ENCODE measurements at places on chromosomes 3 and 15.

DNA sequence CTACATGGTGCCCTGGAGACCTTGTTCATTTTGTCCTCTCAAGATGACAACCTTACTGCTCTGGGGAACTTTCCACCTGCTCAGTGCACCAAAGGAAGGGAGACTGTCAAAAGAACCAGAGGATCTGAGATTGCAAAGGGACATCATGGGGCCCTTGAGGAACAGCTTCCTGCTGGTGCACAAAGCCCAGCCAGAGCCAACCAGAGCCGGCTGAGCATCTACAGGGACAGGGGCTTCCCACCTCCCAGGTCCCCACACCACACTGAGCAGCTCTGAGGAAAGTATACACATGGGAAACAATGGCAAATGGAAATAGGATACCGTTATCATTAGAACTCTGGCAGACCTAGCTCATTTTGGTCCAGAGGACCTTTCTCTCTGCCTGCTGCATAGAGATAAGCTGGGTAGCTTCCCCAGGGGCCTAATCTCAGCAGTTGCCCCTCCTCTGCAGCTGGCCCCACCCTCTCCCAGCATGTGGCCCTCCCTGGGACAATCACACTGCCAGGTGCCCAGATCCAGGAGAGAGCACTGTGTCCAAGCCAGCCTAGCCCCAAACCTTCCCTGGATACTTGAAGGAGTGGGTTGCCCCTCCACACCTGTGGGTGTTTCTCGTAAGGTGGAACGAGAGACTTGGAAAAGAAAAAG, 123.4 kb upstream of the PRR20G start:
- DNase-seq, result peak; percentile 30

DNA sequence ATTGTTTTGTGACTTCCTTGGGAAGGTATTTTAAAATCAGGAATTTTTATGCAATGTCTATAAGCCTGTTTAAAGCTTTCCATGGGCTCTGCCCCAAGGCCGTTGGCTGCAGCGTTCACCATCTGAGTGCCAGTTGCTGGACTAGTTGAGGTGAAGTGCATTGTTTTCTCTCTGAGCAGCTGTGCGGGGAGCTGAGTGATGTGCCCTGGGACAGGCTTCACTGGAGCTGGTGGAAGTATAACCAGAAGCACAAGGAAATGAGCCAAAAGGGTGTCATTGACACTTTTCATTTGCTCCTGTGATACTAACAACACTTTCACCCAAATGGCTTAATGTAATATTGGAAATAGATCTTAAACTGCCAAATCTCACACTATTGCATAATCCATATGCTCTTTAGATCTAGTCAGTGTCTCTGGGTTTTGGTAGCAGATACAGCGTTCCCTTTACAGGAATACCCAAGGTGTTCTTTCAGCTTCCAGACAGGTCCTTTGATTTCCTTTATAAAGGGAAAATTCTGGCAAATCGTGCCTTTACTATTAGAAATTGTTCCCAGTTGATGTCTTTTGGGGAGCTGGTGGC, 29.2 kb downstream of the APH1B start:
- no peak for DNase-seq

DNA sequence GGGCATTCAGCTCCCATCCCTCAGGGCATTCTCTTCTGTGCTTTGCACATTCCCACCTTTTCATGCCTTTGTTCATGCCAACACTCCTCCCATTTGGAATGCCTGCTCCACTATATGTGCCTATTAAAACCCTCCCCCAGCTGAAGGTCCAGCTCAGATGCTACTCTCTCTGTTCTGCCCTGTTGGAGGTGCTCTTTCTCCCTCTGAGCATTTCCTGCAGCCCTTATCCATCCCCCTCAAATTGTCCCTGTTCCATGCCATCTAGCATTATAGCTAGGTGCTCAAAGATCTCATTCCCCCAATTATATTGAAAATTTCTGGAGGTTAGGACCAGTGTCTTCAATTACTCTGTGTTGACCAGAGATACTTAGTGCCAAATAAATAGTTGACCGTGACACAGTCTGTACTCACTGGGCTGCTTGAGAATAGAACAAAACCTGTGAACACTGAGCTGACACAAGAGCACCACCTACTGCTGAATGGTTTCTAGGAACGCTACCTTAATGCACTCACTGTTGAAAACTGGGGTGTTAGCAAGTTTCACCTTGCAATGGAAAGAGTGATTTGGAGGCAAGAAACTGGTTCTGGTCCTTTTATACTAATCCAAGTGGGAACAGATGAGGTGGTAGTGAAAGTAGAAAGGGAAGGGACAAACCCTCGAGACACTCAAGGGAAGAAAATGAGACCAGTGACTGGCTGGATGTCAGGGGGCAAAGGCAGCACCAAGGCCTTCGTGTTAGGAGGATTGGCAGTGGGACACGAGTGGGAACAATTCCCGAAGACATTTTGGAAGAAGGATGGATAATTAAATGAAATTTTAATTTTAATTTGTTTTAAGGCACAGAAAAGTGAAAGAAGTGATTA, 289.8 kb upstream of the ROPN1 start:
- no peak for DNase-seq

- no peak for DNase-seq
Measured at GRCh38 chr3:138642226-138642926, 33.8 kb downstream of the FAIM start.

DNA sequence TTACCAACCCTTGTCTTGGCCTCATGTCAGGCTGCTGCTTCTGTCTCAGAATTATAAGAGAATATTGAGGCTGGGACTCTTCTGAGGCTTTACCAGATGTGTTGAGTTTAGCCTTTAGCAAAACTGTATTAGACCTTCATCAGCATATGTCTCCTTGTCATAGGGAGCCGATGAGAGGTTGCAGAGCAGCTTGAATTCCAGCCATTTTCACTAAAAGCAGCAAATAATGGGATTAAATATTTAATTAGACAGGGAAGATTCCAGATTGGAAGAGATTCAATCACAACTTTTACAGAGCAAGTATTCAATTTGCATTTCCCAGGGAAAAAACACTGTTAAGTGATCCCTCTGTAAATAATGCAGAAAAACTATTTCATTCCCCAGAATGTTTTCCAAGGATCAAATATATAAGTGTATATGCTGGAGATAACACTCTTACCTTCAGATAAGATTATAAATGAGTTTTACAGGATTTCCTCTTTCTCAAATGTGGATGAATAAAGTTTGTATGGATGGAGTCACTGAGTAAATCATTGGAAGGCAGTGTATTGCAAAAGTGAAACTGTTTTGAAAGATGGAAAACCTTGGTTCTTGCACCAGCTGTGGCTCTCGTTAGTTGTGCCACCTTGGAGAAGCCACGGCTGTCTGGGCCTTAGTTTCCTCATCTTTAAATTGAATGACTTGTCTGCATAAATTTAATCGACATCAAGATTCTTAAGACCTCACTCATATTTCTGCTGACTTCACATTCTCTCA, 466.4 kb upstream of the SGO1 start:
- DNase-seq, result no peak

DNA sequence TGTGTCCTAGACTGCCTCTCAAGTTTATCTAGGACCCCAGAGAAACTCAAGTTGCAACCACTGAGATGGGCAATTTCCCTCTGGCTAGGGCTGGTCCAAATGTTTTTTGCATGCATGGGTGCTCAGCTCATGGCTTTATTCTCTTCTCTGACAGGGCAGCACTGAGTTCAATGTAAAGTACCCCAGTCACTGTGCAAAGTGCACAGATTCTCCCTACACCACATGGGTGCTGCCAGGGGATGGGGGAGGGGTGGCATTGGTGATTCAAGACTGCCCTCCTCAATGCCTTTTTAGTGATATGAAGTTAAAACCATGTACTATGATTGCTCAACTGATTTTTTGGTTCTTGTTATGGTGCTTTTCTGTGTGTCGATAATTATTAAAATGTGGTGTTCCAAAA, 14.8 kb upstream of the RAD51 start:
- DNase-seq, result no peak

- no peak for DNase-seq
Measured at GRCh38 chr3:99458013-99458412, 180.4 kb upstream of the COL8A1 start.

DNA sequence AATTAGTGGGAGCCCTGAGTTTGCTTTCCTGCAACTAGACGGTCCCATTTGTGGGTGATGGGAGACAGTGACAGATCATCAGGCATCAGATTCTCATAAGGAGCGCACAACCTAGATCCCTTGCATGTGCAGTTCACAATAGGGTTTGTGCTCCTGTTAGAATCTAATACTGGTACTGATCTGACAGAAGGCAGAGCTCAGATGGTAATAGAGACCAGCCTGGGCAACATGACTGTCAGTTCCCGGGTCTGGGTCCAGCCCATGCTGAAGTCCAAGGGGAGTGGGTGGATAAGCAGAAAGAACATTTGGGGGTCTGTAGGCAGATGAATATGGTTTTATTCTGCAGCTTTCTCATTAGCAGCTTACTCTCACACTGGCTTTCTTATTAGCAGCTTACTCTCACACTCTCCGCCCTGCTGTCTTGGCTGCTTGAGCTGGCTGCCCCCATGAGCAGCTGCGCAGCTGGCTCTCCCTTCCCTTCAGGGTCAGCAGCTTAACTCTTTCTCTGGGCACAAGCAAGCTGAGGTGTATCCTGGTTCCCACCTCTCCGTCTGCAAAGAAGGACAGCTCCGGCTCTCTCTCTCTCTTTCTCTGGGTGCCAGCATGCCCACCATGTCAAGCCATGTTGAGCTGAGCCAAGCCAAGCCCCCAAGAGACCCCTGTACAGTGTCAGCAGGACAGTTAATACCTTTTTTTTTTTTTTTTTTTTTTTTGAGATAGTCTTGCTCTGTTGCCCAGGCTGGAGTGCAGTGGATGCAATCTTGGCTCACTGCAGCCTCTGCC, 46.5 kb downstream of the KLHDC8B start:
- no peak for DNase-seq

- no peak for DNase-seq
Measured at GRCh38 chr15:77495838-77496596, 75.3 kb downstream of the HMG20A start.

DNA sequence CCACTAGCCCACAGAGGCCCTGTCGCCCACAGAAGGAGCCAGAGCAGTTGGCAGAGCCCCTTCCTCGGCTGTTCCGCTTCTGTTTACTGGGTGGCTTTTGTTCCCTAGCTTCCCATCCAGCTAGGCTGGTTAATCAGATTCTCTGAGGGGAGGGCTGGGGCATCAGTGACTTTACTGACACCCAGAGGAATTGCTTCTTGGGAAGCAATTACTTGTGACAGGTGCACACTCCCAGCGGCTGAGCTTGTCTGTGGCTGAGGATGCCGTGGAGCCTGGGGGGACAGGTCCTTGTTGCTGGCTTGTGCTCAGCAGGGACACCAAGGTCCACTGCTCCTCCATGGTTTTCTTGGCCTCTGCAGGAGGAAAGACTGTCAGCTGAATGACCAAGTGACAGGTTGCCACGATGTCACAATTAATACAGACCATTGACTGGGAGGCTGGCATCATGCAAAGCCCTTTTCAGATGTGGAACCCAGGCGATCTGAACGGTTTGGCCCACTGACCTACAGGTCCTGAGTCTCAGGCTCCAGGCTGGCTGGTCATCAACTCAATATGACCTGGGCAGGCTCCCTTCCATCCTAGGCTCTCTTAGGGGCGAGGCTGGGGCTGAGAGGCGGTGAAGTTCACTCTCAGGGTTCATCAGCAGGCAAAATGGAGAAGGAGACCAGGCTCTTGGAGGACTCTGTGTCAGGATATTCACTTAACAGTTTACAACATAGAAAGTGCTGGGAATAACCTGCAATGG, 31.8 kb upstream of the SFMBT1 start:
- DNase-seq, result no peak

DNA sequence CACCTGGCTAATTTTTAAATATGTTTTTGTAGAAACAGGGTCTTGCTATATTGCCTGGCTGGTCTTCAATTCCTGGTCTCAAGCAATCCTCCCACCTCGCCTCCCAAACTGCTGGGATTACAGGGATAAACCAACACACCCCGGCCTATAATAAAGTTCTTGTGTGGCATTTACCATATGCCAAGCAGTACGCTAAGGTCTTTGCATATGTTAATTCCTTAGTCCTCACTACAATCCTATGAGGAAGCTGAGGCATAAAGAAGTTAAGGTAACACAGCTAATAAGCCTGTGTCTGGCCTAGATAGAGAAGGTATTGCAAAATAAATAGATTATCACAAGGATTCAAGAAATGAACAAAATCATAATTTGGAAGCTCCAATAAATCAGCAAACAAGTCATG, 17.6 kb upstream of the SLC4A7 start:
- DNase-seq, result no peak

- DNase-seq, result no peak
Measured at GRCh38 chr3:47961815-47962606, 54.2 kb downstream of the MAP4 start.

DNA sequence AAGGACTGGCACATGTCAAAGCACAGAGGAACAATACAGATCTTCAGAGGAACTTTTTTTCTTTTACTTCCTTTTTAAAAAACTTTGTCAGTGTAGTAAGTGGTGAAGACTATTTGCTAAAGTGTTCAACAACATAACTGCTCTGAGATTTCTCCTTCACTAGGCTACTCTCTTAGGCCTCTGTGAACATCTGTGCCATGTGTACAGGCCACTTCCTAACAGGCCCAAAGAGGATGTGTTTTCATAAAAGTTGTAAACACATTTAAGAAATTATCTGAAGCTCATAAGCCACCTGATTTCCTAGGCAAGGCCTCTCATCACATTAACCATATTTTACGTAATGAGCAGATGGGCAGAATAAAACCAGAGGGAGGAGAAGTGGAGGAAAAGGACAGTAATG, 235.4 kb downstream of the FHIT start:
- DNase-seq, result no peak

GRCh38 chr3:50226888-50227389, 9.1 kb upstream of the GNAI2 start:
- no peak for DNase-seq

- no peak for DNase-seq
Measured at GRCh38 chr3:12558706-12559105, 1.8 kb downstream of the MKRN2 start.

DNA sequence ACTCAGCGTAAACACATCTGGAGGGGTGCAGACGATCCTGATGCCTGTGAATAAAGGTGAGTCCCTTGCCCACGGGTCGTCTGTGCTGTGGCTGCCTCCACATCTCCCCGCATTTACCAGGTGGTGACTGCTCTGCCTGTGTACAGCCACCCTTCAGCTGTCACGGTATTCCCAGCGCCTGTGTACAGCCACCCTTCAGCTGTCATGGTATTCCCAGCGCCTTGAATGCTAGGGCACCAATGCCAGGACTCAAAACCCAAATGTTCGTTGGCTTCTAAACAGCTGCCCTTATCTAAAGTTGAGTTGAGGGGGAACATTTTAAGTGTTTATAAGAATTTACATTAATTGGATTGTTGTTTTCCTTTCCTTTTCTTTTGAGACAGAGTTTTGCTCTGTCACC, 27.4 kb downstream of the MAP6D1 start:
- no peak for DNase-seq

DNA sequence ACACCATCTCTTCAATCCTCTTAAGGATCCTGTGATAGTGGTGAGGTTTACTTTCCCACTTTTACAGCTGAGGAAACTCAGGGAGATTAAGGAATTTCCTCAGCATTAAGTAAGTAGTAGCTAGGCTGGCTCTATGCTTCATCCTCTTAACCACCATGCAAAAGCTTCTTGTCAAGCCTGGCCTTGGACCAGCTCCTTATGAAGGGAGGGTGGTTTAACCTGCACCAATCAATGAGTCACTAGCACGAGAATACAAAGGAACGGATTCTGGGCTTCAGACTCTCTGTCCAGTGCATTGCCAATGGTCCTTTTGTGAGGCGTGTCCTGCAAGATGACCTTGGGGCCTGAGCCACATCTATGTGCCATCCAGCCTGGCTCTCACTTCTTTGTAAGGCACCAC, 202.0 kb upstream of the CFAP20DC start:
- no peak for DNase-seq

- peak; percentile 22 for DNase-seq
Measured at GRCh38 chr3:128309026-128309425, 155.7 kb downstream of the EEFSEC start.

- DNase-seq, result no peak
Measured at GRCh38 chr3:9250236-9250635, 790 bp upstream of the SRGAP3 start.
